ENCODE measurements at places on chromosomes 12 and 14.

DNA sequence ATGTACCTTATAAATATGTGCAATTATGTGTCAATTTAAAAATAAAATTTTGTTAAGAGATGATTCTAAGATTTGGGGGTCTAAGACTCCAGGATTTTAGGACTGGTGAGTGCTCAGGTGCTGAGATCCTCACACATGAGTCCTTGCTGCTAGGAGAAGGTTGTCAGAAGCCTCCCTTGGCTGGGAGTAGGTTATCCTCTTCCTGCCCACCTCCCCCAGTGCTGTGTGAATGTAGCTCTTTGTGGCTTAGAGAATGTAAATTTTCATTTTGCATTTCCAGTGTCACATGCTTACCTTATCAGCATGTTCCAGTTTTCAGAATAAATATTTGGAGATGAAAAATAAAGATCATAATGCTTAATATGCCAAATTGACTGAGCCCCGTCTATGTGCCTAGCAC is 114.2 kb upstream of the MDM1 start:
- DNase-seq, result no peak

- DNase-seq, result no peak
Observed at GRCh38 chr14:22646570-22647254, 2.6 kb upstream of the OR6J1 start.

DNA sequence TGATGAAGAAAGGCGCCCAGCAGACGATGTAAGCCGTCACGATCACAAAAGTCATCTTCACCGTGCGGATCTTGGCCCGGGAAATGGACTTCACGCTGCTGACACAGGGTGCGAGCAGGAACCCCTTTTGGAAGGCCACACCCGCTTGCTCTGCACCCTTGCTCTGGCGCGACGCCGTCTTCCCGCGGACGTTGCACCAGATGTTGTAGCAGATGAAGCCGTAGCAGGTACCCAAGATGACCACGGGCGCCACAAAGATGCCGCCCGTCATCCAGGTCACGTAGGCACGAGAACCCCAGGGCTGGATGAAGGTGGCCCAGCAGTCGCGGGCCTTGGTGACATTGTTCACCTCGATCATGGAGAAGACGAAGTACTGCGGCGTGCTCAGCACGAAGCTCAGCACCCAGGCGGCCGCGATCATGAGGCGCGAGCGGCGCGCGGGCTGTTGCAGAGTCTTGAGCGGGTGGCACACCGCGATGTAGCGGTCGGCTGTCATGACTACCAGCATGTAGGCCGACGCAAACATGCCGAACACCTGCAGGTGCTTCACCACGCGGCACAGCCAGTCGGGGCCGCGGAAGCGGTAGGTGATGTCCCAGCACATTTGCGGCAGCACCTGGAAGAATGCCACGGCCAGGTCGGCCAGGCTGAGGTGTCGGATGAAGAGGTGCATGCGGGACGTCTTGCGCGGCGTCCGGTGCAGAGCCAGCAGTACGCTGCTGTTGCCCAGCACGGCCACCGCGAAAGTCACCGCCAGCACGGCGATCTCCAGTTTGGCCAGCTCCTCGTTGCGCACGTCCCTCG is 890 bp downstream of the AVPR1A start:
- DNase-seq, result peak; percentile 50

DNA sequence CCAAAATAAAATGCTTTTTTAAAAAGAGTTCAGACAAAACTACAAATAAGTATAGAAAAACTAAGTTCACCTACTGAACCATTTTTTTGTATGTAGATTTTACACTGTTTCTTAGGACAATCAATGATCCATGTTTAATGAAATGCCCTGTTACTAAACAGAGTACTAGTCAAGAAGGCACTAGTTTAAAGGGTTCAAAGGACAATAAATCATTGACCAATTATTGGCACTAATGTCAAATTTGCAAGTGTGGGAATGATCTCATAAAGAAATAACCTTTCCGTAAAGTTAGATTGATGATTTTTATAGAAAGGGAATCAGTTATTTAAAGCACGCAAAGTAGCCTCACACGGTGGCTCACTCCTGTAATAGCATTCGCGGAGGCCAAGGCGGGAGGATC is 4.2 kb downstream of the DNAI7 start:
- DNase-seq, result no peak

- DNase-seq, result no peak
Observed at GRCh38 chr12:76556368-76556767, 3.2 kb downstream of the OSBPL8 start.

DNA sequence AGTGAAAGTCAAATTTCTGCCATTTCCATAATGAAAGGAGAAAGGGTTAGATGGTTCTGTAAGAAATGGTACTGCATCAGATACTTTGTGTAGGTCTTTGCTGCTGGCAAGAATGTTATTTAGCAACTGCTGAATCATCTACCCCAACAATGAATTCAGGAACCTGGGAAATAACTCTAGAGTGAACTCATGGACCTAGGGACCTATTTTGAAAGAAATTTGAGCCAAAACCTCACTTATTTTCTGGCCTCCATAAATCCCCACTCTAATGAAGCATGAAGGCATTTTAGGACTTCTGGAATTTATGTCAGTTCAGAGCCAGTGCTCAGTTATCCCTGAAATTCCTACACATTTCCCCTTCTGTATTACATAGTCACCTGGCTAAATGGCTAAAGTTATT is 50.9 kb upstream of the CPNE8 start:
- no peak for DNase-seq

GRCh38 chr14:59004012-59004411 is 184.5 kb upstream of the DAAM1 start:
- no peak for DNase-seq
